ENCODE measurements at places on chromosomes 7 and 10.

GRCh38 chr10:28983799-28984198 lies 305.1 kb upstream of the LYZL1 start:
- DNase-seq: no peak

DNA sequence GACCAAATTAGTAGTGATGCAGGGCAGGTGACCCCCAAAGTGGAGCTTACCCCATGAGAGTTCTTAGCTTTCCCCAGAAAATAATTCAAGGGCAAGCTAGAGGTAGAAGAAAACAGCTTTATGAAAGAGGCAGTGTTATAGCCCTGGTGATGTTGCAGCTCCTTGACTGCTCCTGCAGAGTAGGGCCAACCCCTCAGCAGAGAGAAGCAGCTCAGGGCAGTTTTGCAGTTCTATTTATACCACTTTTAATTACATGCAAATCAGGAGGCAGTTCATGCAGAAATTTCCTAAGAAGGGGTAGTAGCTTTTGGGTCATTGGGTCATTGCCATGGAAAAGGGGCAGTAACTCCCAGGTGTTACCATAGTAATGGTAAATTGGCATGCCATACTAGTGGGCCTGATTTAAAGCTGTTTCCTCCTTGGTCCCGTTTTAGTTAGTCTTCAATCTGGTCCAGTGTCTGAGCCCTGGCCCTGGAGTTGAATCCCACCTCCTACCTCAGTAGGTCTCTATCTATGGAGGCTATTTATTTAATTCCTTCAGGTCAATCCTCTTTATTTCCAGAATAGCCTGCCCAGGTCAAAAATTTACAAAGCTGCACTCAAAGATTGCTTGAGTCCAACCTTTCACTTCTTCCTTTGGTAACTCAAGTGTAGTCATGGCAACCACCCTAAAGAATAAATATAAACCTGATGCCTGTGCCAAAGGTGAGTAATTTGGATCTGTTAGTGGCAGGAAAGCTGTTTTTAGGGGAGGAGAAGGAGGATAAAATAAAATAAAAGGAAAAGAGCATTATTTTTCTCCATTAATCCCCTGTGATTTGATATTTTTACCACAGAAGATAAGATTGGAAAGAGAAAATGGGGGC lies 29.5 kb downstream of the PLXDC2 start:
- DNase-seq: no peak

- DNase-seq: no peak
Measured at GRCh38 chr7:2120251-2120660, 112.5 kb downstream of the MAD1L1 start.

- no peak for DNase-seq
Measured at GRCh38 chr10:964321-964987, 23.8 kb upstream of the GTPBP4 start.

DNA sequence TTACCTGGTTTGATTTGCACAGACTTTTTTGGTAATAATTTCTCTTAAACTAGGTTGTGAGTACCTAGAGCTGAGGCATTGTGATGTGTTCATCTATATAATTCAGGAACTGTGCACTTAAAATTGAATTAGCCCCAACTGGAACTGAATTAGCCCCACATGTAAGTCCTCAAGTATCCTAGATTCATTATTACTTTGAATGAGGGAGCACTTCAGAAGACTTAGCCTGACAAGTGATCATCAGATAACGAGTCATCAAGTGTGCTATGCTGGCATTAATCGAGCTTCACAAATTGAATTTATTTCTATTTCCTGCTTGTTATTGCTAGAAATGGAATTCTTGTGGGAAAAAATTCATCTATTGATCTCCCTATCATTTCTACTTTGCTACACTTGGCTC lies 323.4 kb upstream of the SEMA3D start:
- no peak for DNase-seq

Measured in right hindlimb (tissue), 1 donor.